ENCODE measurements at places on chromosomes 6 and 20. TPM values are rescaled to one million over a fixed set of nuclear protein-coding genes. Genes with fewer than 3 reads are reported as not detected.

DNA sequence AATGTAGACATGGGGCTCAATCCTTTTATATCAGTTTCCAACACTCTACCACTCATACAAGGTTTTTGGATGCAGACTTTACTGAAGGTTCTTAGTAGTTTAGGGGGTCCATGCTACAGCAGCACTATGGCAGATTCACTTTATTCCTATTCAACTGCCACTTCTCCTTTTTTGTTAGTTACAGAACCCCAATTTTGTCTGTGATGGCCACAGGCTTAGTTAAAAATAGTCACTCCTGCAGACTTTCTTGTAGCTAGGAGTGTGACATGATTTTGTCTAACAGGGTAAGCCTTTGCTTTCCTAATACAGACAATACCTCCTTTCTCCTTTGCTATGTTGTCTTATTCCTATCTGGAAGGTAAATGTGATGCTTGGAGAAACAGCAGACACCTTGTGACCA, 90.0 kb upstream of the SLC24A3 start:
- no peak for DNase-seq

- DNase-seq = no peak
Observed at GRCh38 chr6:166472636-166473035, 89.9 kb upstream of the MPC1 start.

GRCh38 chr20:31788578-31788977, 30.6 kb upstream of the MYLK2 start:
- DNase-seq = no peak

DNA sequence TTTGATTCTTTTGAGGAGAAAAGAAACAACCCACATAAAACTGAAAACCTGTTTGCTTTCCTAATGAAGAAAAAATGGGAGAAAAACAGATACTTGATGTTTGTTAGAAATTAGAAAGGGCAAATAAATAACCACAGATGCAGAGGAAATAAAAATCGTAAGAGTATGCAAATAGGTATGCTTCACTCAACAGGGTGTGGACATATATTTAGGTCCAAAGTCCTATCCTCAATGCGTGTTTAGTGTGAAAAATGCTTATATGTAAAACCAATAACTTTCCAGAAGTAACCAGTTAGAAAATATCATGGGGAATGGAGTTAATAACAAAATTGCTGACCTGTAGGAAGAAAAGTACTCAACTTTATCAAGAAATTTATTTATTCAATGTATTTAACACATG, 135.7 kb downstream of the TOX2 start:
- no peak for DNase-seq

DNA sequence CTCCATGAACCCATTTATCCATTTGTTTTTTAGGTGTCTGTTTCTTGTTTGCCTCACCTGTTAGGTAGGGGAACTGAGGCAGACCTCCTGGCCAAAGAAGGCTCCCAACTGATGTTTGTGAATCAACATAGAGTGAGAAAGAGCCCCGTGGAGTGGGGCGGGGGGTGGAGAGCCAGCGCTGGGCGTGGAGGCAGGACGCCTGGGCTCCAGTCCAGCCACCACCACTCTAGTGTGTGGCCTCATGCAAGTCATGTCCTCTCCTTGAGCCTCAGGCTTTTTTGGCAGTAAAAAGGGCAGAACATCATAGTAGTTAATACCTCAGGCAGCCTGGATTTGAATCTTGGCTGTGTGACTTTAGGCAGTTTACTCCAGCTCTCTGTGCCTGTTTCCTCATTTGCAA, 42.2 kb upstream of the SCRT2 start:
- no peak for DNase-seq

- no peak for DNase-seq
Observed at GRCh38 chr6:150813319-150813992, 52.0 kb upstream of the MTHFD1L start.

DNA sequence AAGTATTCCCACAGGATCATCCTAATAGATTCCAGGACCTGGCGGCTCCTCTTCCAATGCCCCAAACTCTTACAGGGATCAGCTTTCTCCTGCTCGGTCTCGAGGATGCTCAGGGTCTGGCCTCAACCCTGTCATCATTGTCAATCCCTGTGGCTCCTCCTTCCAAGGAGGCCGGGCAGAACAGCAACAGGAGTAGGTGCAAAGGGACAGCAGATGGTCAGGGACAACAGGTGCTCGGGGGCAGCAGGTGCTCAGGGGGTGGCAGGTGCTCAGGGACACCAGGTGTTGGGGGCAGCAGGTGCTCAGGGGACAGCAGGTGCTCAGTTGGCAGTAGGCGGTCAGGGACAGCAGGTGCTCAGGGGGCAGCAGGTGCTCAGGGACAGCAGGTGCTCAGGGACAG, 84.8 kb downstream of the TTLL2 start:
- DNase-seq = no peak

DNA sequence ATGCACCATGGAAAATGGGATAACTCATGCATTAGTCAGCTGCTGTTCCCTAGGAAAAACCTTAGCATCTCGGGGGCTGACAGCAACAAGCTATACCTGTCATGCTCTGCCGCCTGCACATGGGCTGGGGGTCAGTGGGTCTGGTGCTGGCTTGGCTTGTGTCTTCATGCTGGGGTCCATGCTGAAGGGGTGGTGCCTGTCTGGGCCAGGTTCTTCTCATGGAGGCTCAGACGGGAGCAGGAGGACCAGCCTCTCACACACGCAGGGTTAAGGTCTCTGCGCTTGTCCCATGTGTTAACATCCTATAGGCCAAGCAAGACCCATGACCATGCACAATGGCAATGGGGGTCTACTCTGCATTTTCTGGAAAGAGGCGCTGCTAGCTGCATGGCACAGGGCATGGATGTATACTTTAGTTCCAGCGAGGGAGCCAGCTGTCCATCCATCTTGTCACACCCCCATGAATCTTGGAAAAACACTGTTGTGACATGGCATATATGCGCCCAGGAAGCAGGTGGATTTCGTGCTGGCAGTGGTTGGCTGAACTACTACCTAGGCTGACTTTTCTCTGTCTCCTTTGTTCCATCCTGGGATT, 24.6 kb upstream of the CST3 start:
- no peak for DNase-seq

GRCh38 chr6:113660819-113661218, 196.3 kb upstream of the MARCKS start:
- no peak for DNase-seq

The GPX5 gene
- not detected for total RNA-seq

The CRISP3 gene
- total RNA-seq = not detected

Data from transverse colon (tissue), 4 donors.